ENCODE measurements at places on chromosomes 5 and 9.

- DNase-seq, result no peak
Observed at GRCh38 chr5:127505905-127506304, 11.5 kb upstream of the PRRC1 start.

GRCh38 chr9:2119566-2119965, 104.4 kb downstream of the SMARCA2 start:
- DNase-seq, result no peak

GRCh38 chr9:10026443-10026984, 586.3 kb downstream of the PTPRD start:
- no peak for DNase-seq

DNA sequence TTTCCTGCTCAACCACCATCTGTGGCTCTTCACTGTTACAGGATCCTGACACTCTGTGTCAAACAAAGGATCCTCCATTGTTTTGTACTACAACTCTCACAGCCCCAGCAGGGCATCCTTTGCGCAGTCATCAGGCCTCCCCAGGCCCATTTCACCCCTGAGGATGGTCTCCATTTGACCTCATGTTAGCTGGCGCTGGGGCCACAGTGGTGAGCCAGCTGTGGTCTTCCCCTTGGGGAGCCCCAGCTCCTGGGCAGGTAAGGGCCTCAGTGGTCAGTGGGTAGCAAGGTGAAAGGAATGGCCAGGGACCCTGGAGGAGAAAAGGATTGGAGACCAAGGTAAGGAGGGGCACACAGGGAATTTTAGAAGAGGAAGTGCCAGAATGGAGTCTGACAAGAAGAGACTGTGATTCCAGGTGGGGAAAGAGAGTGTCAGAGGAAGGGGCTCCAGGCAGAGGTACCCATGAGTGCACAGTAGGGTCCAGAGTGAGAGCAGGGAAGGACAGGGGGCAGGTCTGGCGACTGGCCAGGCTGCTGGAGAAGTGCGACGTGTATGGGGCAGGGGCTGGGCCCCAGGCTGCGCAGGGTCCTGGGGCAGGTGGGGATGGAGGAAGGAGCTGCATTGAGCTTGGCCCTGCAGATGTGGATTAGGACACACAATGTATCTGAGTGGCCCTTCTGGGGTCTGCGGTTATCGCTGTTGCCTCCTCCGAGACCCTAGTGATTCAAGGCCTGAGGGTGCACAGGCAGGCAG, 109.9 kb downstream of the PHF2 start:
- DNase-seq, result no peak

GRCh38 chr9:71036501-71036900, 84.9 kb downstream of the TRPM3 start:
- no peak for DNase-seq

- DNase-seq, result no peak
Observed at GRCh38 chr9:121634329-121635261, 16.8 kb upstream of the DAB2IP start.

DNA sequence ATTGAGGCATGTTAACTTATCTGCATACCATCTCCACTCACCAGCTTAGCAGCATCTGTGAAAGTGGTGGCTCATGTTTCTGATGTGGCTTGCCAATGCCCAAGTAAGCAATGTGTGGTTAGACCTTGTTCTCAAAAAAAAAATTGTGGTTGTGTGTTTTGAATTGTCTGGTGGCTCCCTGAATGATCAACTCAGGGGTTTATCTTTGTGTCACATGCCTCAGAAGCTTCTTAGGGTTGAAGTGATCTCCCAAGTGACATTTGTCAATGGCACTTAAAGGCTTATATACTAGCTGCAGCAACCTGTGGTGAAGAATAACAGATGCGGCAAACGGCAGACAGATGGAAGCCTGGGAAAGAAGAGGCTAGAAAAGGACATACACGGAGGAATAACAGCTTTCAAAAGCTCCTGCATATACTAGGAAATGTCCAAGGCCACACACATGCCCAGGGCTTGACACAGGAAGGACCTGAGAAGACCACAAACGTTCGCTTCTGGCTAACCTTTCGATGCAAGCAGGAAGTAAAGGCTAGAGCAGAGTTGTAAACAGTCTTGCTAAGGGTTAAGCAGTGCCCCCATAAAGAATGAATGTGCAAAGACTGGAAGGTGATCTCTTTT, 42.2 kb upstream of the FSD1L start:
- no peak for DNase-seq

- DNase-seq, result peak; percentile 69
Observed at GRCh38 chr5:150757087-150757649, 1.6 kb downstream of the DCTN4 start.

DNA sequence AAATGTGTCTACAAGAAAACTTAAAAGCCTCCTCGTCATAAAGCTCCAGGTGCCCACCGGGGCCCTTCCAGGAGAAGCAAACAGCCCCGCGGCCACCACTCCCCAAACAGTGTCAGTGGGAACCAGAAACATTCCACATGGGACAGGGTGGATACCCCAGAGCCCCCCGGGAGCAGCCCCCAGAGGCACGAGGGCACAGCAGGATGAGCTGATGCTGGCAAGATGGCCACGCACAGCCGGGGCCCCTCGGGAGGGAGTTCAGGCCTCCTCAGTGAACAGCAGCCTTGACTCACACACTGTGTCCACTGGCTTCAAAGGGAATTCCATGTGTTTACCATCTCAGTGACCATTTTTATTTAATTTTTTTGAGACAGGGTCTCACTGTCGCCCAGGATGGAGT, 10.5 kb downstream of the EXD3 start:
- DNase-seq, result no peak

GRCh38 chr9:31078175-31078574, 1306.3 kb upstream of the ACO1 start:
- DNase-seq, result no peak

DNA sequence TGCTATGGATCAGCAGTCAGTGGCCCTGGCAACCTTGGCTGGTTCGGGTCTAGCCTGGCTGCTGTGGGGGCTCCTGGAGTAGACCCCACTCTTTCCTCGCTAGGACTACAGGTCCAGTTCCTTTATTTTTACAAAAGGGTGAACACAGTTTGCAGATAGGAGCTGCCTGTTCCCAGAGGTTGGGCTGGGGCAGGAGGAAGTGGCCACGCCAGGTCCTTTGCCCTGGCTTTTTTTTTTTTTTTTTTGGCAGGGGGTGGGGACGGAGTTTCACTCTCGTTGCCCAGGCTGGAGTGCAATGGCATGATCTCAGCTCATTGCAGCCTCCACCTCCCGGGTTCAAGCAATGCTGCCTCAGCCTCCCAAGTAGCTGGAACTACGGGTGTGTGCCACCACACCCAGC, 7.9 kb downstream of the SLC2A6 start:
- DNase-seq, result no peak

DNA sequence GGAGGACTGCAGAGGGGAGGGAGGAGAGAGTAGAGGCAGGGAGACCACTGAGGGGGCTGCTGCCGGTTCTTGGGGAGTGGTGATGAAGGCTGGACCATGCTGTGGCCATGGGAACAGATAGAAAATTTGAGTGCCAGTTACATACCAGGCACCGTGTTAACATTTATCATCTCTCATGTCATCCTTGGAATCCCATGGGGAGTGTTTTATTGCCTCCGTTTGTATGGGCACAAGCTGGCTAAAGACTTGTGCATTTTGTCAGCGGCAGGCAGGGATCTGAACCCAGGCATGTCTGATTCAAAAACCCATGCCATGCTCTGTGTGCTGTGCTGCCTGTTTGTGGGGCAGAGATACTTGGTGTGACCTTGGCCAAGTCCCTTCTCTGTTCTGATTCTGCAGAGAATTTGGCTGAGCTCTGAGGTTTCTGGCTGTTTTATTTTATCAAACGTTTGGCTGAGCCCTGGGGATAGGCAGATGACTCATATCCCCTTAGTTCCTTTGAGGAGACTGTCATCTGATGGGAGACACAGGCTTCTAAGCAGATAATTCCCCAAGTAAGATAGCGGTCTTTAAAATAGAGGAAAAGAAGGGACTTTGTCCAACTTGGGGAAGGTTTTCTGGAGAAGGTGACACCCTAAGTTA, 22.2 kb downstream of the COL27A1 start:
- DNase-seq, result no peak

All from erythroblast (primary cell).